Mammary microvascular endothelial cell (primary cell): ENCODE measurements at places on chromosomes 6 and 20. TPM values are rescaled to one million over a fixed set of nuclear protein-coding genes. Genes with fewer than 3 reads are reported as not detected.

Gene GINS1
- 21.6 and 23.1 TPM in 2 replicates for total RNA-seq

Gene TUBB2B
- 14.3 and 15.9 TPM in 2 replicates for total RNA-seq

Gene BICRAL
- total RNA-seq = 2.7 and 3.6 TPM in 2 replicates

Gene TCP11
- total RNA-seq = not detected in 2 replicates

Gene ACTL10
- 1.6 and 1.8 TPM in 2 replicates for total RNA-seq

Gene KCNK5
- total RNA-seq = not detected in 2 replicates

Gene GRM1
- total RNA-seq = not detected in 2 replicates

Gene PBOV1
- not detected in 2 replicates for total RNA-seq

Gene SEMG1
- not detected in 2 replicates for total RNA-seq
